Foreskin keratinocyte (primary cell): ENCODE measurements at places on chromosomes 4 and X.

GRCh38 chr4:188492886-188493285, 353.6 kb downstream of the TRIML1 start:
- DNase-seq: no peak

DNA sequence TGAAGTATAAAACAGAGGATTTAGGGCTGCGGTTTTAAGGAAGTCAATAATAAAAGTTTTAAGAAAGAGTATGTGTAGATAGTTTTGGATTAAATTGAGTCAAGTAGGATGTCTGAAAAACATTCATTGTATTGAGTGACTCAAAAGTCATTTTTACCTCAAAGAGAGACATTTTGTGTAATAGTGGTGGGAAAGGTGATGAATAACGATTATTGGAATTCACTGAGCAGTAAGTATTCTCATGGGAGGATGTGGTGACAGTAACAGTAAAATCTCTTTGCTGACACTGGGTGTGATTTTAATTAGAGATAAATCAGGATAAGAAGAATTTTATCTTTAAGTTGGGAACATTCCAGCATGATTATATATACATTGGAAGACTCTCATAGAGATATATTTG, 233.6 kb downstream of the PDHA2 start:
- peak; percentile 49 for DNase-seq

DNA sequence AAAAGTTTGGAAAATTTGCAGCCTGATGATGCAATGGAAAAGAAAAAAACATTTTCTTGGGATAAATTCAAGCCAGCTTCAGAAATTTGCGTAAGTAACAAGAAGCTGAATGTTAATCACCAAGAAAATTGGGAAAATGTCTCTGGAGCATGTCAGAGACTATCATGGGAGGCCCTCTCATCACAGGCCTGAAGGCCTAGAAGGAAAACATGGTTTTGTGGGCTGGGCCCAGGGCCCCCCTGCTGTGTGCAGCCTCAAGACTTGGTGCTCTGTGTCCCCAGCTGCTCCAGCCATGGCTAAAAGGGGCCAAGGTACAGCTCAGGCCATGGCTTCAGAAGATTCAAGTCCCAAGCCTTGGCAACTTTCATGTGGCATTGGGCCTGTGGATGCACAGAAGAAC, 1049.8 kb upstream of the GRIA3 start:
- DNase-seq: no peak

DNA sequence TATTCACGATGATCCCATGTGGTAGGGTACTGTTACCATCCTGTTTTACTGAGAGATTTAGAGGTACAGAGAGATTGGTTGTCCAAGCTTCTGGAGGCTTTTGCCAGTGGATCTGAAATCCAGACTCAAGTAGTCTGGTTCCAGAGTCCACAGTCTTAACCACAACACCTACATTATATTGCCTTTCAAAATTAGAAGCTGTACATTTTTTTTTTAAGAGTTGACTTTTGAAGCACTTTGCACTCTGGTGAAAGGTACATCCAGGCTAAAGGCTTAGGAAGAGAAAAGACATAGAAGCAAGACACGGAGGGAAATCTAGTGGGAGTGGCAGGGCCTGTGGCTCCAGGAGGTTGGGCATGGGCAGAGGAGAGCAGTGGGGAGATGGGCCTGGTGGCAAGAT, 122.1 kb downstream of the AFF1 start:
- DNase-seq: no peak

GRCh38 chrX:132393085-132393484, 95.8 kb downstream of the MBNL3 start:
- no peak for DNase-seq

- DNase-seq: no peak
Measured at GRCh38 chr4:20623939-20624338, 76.3 kb upstream of the PACRGL start.

GRCh38 chr4:4327652-4328121, 37.6 kb downstream of the ZBTB49 start:
- DNase-seq: no peak

DNA sequence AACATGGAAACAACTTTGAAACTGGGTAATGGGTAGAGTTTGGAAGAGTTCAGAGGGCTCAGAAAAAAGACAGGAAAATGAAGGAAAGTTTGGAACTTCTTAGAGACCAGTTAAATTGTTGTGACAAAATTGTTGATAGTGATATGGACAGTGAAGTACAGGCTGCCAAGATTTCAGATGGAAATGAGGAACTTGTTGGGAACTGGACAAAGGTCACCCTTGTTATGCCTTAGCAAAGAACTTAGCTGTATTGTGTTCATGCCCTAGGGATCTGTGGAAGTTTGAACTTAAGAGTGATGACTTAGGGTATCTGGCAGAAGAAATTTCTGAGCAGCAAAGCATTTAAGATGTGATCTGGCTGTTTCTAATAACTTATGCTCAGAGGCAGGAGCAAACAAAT, 5.1 kb upstream of the ARL13A start:
- DNase-seq: no peak

DNA sequence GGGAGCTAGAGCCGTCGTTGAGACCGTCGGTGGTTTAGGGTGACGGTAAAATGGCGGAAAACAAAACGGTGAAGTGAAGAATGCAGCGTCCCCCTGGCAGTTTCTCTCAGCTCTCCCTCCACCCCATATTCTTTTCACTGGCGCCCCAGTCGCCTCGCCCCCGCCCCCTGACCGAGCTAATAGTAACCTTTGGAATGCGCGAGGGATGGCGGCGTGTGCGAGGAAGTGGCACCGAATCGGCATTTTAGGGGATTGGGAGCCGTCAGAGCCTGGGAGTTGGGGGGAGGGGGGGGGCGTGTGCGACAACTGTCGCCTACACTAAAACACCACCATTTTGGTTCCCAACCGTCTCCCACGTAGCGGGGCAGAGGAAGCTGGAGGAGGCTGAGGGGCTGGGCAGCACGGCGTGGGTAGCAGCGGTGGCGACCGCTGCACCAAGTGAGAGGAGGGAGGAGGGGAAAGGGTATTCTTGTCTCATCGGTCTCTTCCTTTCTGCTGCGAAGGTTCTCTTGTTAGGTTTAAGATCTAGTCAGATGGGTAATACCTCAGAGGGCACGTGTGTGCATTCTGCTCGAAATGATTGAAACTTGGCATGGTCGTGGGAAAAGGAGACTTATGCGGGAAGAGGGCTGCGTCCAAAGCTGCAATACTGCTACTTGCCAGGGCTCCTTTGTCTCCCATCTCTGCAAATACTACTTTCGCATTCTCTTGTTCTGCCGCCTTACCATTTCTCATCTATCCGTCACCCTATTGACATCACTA, 840 bp downstream of the ZNF711 start:
- peak; percentile 22 for DNase-seq

DNA sequence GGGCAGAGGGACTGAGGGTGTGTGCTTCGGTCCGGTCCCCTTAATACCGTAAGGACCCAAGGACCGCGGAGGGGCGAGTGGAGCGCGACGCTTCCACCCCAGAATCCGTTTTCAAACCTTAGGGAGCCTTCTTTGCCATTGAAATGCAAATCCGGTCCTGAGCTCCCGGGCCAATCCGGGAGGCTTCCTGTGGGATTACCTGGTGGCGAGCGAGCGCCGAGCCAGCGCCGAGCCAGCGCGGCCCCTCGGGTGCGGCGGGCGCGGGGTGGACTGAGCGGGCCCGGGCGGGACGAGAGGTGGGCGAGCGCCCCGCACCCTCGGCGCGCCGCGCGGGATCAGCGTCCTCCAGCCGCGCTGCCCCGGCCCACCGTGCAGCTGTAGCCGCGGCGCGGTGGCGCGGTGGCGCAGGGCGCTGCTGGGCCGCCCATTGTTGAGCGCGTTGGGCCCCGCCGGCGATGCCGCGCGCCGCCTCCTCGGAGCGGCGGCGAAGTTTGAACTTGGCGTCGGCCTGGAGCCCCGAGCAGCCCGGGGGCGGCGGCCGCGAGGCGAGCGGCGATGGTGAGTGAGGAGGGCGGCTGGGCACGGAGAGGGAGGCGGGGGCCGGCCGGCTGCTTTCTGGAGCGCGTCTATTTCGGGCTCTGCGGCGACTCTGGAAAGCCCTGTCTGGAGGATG, 208.7 kb downstream of the SOWAHB start:
- DNase-seq: no peak

GRCh38 chr4:4995103-4995907, 24.0 kb downstream of the CYTL1 start:
- DNase-seq: peak; percentile 30
